Activated CD8-positive, alpha-beta memory T cell treated with anti-CD3 and anti-CD28 coated beads, Interleukin-2, amount 10 ng/mL, durations not matched to agents 7 days and 5 days (primary cell): ENCODE measurements at places on chromosomes 3 and 15. TPM values are rescaled to one million over a fixed set of nuclear protein-coding genes. Genes with fewer than 3 reads are reported as not detected.

GRCh38 chr3:70982700-70983140 lies 600.8 kb downstream of the FOXP1 start:
- H3K4me1 ChIP-seq = peaks cover 38% of the 10 kb centered on the region
- no peak for DNase-seq
- H3K27ac ChIP-seq = peak overlapping the region; percentile 65
- peaks cover 57% of the 10 kb centered on the region for H3K36me3 ChIP-seq
- H3K4me3 ChIP-seq = no peak overlapping the region

DNA sequence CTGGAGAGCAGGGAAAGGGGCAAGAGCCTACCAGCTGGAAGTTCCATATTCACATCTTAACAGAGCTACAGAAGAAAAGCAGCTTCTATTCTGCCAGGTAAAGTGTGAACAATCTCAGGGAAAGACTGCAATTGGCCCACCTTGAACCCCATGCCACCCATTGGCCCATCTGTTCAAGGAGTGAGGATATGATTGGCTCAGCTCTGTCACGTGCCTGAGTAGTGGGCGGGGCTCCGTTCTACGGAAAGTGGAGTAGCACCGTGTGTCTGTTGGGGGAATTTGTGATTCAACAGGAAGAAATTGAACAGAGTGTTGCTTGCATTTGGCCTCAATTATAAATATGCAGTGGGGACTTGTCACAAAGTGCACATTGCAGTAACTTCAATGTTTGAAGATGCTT lies 81.8 kb downstream of the MINAR1 start:
- DNase-seq = no peak
- H3K27me3 ChIP-seq = peaks cover 7% of the 10 kb centered on the region
- no peak overlapping the region for H3K27ac ChIP-seq
- H3K36me3 ChIP-seq = no peaks in the 10 kb centered on the region

GRCh38 chr15:29968895-29969561 lies 113.7 kb upstream of the GOLGA8J start:
- H3K27me3 ChIP-seq = peaks cover 56% of the 10 kb centered on the region
- H3K4me1 ChIP-seq = peaks cover 2% of the 10 kb centered on the region
- H3K36me3 ChIP-seq = peaks cover 3% of the 10 kb centered on the region
- H3K4me3 ChIP-seq = no peak overlapping the region
- peak overlapping the region; percentile 40 for H3K27ac ChIP-seq
- no peak for DNase-seq

DNA sequence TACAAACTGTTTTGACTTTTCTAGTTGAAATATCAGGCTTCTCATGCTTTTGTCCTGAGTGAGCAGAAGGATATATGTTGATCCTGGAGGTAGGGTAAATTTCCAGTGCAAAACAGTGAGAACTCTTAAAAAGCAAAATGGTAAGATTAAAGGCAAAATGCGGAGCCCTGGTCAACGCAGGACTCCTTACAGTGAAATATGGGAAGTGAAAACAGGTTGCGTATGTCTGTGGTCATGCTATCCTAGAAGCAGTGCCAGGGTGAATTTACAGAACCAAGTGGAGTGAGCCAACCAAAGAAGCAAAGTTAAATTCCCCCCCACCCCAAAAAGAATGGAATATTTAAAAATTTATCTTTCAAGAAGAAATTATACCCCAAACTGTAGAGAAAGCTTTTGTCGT lies 256.4 kb downstream of the NR2F2 start:
- no peak overlapping the region for H3K27ac ChIP-seq
- H3K27me3 ChIP-seq = no peaks in the 10 kb centered on the region
- no peaks in the 10 kb centered on the region for H3K4me1 ChIP-seq
- no peak for DNase-seq
- no peak overlapping the region for H3K4me3 ChIP-seq

- H3K27ac ChIP-seq = no peak overlapping the region
- DNase-seq = no peak
- H3K4me3 ChIP-seq = no peak overlapping the region
- no peaks in the 10 kb centered on the region for H3K4me1 ChIP-seq
Measured at GRCh38 chr15:90046289-90046688, 45.2 kb downstream of the ZNF710 start.

GRCh38 chr3:139299261-139300132 lies 44.3 kb upstream of the MRPS22 start:
- no peak overlapping the region for H3K4me3 ChIP-seq
- peaks cover 2% of the 10 kb centered on the region for H3K27me3 ChIP-seq

The DUOXA1 gene
- total RNA-seq = not detected
